ENCODE measurements at places on chromosomes 3 and 15. TPM values are rescaled to one million over a fixed set of nuclear protein-coding genes. Genes with fewer than 3 reads are reported as not detected.

SPTSSB gene
- polyA plus RNA-seq: 2.4 TPM

TRIM59 gene
- 18.8 TPM for polyA plus RNA-seq

DGKG gene
- 0.93 TPM for polyA plus RNA-seq

AEN gene
- polyA plus RNA-seq: 5.8 TPM

DNA sequence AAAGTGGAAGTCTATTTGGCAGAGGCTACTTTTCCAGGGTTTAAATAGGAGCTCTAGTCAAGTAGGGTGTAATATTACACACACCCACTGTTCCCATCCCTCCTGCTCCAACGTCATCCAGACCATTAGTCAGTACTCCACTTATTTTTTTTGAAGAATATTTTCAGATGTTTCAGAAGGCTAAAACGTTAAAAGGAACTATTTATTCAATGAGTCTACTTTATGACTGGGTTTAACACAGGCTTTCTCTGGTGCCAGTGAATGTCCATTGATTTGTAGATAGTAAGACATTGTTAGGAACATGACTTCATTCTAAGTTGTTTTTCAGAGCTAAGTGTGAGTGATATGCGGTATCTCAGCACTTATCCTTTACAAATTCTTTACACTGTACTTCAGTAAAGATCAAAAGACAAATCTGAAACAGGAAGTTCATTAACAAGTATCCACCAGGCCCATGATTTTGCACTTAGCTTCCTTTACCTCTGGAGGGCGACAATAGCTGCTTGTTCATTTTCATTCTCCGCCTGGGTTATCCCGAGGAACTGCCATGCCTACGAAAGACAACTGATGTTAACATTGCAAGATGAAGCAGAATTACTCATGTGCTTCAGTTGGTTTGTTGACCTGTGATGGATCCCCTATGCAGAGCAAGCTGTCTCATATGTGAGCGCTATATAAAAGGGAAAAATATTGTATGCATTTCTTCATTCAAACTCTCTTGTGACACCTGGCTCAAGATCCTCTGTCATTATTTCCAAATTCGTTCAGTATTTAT, 158.7 kb downstream of the USP13 start:
- DNase-seq: peak; percentile 31

DNA sequence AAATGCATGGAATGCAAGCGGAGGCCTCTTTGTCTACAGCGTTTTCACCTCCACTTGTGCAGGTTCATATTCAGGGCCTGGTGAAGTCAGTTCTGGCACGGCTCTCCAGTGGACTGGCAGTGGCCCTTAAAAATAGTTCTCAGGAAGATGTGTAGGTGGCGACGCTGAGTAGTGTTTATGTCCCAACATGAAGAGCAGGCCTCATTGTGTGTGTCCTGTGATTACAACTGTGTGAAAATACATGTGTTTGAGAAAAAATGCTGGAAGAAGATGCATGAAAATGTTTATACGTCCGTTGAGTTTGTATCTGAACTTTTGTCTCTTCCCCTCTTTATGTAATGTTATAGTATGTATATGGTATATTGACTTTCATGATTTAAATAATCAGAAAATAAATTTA, 7.2 kb downstream of the LIPC start:
- no peak for DNase-seq

DNA sequence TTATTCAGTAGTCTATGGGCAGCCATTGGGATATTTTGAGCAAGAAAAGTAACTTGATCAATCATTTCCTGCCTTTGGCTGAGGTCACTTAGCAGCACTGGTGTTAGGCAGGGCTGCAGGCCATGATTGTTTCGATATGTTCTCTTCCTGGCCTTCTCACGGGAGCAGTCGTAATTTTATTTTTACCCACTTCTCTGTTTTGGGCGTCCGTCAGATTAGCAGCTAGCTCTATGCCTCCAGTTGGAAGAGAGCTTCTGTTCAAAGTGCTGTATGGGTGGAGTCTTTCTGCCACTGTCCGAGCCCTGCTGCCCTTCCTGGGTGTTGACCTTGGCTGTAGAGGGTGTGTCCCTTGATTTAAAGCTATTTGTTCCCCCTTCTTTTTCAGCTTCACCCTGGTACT, 123.4 kb upstream of the ROPN1 start:
- DNase-seq: no peak

GRCh38 chr3:37543666-37544065, 318.0 kb upstream of the CTDSPL start:
- no peak for DNase-seq

DNA sequence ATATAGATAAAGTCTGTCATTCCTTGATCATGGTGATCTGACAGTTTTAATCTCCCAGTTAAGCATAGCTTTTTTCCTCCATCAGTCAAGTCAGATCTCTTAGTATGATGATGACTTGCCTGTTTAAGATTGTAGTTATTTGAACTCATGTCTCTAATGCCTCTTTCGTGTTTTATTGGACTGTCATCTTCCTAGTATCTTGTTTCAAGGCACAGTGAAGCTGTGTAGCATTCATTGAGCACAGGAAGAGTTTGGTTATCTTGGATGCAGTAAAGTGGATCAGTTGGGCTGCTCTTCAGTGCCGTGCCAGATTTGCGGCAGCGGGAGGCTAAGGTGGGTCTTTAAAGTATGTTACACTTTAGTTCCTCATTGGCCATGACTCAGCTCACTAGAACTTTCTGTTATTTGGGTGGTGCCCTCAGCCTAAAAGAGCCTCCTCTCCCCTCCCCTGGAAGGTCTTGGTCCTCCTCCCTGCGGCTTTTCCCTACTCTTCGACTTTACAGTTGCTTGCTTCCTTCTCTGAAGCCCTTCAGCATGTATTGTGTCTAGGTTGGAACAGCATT, 45.7 kb upstream of the SKOR1 start:
- no peak for DNase-seq

DNA sequence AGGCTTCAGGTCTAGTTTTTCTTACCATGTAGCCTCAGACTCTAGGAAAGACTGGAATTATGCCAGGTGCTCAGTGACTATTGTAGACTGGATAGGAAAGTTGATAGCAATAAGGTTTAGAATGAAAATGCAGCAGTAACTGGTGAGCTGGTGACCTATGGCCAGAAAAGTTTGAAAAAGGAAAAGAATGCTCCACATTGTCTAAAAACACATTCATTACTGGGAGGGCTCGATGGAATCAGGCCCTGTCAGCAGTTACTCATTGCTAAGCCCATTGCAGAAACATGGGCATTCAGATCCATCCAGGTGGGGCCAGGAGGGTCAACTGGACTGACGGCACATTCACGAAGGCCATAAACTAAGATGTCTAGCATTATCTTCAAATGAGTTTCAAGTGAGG, 8.7 kb upstream of the MBNL1 start:
- no peak for DNase-seq

- no peak for DNase-seq
Observed at GRCh38 chr3:114608293-114608692, 314.5 kb downstream of the TIGIT start.

DNA sequence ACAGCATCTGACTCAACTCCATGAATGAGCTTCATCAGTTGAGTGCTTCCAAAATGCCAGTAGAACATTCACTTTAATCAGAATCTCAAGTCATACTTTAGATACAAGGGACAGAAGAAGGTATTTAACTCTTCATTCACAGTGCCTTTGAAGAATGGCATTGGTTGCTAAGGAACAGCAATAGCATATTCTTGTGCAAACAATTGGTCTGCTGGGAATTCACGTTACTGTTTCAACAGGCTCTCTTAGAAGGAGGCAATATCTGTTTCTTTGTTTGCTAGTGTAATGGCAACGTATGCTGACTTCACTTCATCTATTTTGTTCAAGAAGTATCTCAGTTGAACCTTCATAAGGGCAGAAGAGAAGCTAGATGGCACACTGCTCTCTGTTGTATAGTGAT, 113.9 kb downstream of the TMEM108 start:
- DNase-seq: no peak

- DNase-seq: no peak
Observed at GRCh38 chr3:150327678-150328653, 80.1 kb upstream of the TSC22D2 start.

DNA sequence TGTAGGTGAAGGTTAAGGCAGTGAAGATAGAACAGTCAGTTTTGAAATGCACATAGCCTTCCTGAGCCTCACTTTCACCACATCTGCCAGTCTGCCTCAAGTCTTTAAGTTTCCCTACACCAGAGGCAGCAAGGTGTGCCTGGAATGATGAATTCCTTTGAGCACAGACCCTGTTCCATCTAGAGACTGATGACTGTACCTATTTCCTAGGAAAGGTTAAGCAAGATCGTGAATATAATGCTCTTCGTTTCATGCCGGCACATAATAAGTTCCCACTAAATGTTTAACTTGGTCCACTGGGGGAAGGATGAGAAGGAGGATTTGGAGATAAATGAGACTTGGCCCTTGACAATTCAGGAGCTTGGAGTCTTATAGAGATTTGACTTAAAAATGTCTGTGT, 141.9 kb downstream of the LPP start:
- no peak for DNase-seq

GRCh38 chr15:33154351-33155166, 40.0 kb downstream of the FMN1 start:
- DNase-seq: no peak

DNA sequence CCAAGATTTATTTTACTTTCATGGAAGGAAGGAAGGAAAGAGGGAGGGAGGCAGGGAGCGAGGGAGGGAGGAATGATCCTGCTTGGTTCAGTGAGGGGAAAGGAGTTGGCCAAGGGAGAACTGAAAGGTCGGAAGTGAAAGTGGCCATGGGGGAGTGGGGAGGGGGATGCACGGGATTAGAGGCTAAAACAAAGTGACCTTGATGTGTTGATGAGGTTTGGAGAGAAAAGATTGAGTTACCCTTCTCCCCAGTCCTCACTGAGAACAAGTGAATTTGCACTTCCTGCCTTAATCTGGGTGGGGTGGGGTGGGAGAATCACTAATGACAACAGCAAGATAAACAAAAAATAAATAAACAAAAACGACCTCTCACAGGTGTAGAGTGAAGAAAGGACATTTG, 212.0 kb upstream of the TLE3 start:
- DNase-seq: no peak

DNA sequence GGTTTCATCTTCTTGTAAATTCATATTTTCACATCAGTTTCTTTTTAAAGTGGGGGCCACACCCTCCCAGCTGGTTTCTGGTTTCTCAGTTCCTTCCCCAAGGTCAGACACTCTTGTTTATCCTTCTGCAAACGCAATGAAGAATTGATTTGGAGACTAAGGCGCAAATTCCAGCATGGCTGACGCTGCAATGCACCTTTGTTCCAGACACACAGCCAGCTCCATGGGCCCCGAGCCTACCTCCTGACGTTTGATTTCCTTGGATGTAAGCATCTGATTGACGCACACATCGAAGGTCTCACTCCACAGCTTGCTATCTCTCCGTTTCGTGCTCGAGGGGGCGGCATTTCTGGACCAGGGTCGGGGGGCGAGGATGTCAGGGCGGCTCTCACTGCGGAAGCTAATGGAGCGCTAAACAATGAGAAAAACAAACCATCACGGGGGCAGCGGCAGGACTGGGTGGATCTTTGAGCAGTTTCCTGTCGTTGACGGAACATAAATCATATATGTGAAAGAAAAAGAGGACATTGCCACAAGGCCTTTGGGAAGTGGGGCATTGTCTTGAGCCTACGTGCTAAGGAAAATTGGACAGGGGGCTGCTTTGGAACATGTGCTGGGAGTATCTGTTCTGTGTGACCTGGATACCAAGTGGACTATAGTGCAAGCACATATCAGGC, 46.9 kb downstream of the ARHGEF3 start:
- no peak for DNase-seq

DNA sequence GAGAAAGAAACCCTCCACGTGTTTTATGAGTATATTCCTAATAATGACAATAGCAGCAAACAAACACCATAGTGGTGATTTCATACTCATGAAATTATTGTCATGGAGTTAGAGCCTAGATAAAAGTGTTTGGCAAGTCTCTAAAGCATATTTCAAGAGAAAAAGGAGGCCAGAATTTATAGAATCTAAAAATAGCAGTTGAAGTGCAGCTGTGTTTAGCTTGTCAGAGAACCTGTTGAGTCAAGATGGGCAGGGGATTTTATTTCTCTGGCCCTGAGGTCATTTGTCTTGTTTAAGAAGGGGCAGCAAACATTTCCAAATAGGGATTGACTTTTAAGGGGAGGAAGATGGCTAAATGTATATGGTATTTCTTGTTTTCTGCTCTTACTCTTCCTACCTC, 279.6 kb upstream of the CTDSPL start:
- DNase-seq: no peak

DNA sequence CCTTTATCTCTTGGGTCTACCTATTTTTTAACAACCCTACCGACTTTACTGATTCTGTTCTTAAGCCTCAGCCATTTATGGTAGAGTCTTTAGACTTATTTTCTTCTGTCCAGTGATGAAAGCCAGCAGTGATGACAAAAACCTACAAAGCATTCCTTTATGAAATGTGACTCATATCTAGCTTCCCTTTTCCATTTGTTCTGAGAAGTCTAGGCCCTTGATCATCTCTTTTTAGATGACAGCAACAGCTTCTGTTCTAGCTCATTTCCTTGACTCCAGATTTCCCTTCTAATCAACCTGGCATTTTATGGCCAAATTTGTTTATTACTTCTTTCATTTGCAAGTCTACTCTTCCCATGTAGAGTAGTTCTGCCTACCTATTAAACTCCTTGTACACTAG, 36.1 kb downstream of the CFAP44 start:
- DNase-seq: no peak

DNA sequence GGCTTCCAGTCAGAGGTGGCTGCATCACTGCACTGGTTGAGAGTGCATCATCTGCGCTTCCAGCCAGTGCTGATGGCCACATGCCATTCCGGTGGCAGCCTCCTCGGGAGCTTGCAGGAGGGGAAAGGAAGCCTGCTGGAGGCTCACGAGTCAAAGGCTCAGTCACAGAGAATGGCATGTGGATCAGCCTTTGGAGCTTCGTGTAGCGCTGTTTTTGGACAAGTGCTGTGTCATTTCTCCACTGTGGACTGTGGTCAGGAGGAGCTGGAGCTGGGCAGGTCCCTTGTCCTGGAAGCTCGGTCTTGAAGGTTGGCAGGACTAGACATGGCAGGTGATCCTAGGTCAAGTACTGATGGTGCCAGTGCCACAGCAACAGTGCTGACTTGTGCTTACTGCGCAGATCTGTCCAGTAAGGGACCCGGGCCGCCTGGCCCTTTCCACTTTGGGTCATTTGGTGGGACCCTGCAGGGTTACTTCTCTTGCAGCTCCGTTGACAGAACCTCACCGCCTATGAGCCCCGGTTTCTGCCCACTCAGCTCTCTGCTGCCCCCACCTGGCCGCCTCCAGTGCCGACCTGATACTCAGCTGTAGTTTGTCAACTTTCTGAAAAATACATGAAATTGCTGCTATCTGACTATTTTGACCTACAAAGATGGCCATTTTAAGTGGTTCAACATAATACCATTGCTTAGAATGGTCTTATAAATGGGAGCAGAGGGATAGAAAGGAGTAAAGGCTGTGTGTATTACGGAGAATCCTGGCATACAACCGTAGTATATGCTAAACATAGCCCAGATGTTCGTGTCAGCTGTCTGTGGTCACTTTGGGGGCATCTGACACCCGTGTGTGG, 27.6 kb upstream of the TRPM1 start:
- peak; percentile 35 for DNase-seq

DNA sequence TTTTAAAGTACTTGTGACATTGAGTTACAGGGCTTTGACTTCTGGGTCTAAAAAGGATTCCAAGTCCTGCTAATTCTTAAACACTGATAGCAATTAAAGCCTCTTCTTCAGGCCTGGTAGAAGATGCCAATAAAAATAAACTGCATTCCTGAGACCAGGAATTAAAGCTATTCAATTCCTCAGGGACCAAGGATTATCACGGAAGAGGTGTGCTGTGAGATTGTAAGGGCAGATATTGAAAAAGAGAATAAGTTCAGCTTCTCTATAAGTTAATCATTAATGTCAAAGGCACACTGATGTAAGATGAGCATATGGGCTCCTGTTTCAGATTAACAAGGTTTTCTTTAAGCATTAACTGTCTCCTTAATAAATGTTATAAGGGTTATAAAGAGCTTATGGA, 611.3 kb downstream of the SI start:
- no peak for DNase-seq
